Suppressor macrophage treated with lipopolysaccharide for 1 hour (primary cell): ENCODE measurements at places on chromosomes 6 and 20.
A peak's percentile ranks its signal among the peaks of the same experiment; 100 is the strongest.

DNA sequence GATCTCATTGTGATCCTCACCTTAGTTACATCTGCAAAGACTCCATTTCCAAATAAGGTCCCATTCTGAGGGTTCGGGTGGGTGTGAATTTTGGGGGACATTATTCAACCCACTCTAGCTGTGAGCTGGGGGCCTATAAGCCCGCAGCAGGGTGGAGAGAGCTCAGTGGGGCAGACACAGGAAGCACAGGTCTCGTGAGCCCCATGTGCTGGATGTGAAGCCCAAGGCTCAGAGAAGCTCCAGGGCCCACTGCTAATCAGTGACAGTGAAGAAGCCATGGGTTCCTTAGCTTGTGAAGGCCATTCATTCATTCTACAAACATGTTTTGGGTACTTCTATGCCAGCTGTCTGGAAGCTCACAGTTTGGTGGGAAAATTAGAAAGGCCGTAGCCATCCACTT lies 47.5 kb downstream of the CHMP4B start:
- no peak for DNase-seq

- peak; percentile 40 for DNase-seq
Observed at GRCh38 chr20:25058051-25058846, at the start of gene ACSS1. Gene ACSS1 (minus strand): TSS chr20:25058139. CDS start chr20:25058102, 37 bp downstream.

DNA sequence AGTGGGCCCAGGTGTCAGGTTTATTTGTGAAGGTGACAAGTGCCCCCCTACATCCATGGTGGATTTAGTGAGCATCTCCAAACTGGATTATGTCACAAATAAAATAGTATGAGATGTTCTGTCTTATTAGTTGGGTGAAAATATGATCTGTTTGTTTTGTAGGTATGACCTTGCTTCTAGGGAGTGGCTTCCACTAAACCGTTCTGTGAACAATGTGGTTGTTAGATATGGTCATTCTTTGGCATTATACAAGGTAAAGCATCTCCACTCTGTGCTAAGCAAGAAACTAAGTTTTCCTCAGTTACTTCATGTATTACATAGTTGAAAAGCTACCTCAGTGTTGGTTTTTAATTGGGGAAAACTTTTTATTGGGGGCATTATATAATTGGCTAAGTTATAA lies 88.4 kb downstream of the ATRN start:
- no peak for DNase-seq

- no peak for DNase-seq
Observed at GRCh38 chr6:169854083-169854725, 102.8 kb downstream of the ERMARD start.
